ENCODE measurements at places on chromosomes 2 and 18.

- DNase-seq = no peak
These were observed 39.6 kb downstream of the LHCGR start for GRCh38 chr2:48715956-48716355.

- no peak for DNase-seq
These were observed 224.5 kb downstream of the SLC4A3 start for GRCh38 chr2:219851801-219852481.

DNA sequence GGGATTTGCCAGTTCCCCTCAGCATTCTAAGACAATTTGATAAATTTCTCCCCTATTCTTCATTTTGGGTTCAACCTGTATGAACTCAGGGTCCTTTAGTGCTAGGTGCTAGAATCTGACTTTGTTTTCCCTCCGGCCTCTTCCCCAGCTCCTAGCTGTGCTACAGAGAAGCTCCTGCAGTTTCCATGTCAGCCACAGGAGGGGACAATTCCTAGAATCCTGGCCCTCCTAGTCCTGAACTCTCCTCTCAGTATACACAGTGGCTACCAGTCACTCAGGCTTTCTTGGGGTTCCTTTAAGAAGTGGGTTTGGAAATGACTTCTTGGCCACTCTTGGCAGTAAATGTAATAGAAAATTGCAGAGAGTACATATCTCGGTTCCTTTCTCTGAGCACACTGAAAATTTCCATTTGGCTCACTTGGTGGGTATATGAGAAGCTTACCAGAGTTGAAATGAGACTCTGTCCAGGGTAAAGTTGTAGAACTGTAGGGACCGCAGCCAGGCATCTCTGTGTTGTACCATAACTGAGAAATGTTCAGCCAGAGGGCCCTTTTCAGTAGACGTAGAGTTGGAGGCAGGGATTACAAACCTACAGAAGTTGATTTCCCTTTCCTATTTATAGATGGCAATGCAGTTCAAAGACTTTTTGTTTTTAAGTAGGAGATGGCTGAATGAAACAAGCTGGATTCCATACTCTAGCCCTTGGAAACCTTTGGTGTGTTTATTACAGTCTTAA lies 5.0 kb upstream of the CHST10 start:
- no peak for DNase-seq

- no peak for DNase-seq
These were observed 94.3 kb downstream of the CLIP4 start for GRCh38 chr2:29209551-29209950.
